ENCODE measurements at places on chromosomes 2 and 18.
A peak's percentile ranks its signal among the peaks of the same experiment; 100 is the strongest.

DNA sequence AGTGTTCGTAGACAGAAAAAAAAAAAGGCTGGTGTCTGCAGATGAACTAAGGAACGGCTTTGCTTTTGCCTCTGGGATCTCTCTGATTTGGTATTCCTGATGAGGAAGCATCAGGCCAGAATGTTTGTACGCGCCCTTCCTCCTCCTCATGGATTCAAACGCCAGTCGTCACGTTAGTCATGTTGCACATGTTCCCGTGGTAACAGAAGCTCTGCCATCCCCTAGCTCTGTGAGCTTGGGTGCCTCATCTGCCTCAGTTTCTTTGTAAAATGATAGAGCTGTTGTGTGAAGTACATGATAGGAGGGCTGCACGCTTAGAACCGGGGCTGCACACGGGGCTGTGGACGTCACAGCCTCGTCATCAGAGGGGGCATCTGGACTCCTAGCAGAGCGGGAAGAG is 47.0 kb downstream of the TSHZ1 start:
- no peak for DNase-seq

GRCh38 chr2:154226931-154227330 is 355.2 kb downstream of the GALNT13 start:
- DNase-seq = no peak

GRCh38 chr2:154686162-154686561 is 12.3 kb upstream of the KCNJ3 start:
- DNase-seq = peak; percentile 50

- no peak for DNase-seq
Observed at GRCh38 chr2:20540587-20541293, 93.9 kb downstream of the RHOB start.

- DNase-seq = no peak
Observed at GRCh38 chr2:189008555-189009262, 34.5 kb downstream of the COL3A1 start.

- DNase-seq = peak; percentile 28
Observed at GRCh38 chr2:105950521-105951383, 206.0 kb downstream of the NCK2 start.

GRCh38 chr18:54515149-54515548 is 75.9 kb upstream of the DYNAP start:
- DNase-seq = no peak

GRCh38 chr2:55761526-55761925 is 67.9 kb upstream of the PNPT1 start:
- DNase-seq = no peak

DNA sequence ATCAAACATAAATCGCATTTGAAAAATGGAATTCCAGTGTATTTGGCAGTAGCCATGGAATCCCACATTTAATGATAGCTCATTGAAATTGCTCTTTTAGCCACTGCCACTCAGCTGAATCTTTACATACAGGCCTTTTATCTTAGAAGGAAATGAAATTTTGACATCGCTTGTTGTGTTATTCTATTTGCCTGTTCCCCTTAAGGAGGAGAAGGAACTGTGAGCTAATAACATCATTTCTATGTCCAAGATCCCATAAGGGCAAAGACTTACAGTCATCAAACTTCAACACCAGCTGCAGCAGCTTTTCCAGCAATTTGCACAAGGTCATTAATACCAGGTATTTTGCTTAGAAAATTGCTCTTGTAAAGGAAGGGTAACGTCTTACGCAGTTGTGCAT is 6.0 kb upstream of the PDCL3 start:
- DNase-seq = no peak

DNA sequence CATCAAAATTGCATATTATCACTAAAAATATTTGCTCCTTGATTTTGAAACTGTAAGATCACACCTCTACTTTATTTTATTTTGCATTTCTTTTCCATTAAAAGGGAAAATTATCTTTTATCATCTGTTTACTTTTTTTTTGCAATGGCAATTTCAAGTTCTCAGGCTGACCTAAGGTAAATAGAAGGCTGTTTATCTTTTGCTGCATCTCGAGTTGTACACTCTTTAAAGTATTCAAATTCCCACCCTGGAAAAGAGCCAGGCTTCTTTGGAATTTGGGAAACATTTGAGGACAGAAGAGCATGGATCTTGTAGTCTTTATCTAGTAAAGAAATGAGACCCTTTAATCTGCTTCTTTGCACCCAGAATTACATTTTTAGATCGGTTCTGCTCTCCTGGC is 645.7 kb downstream of the SLC4A3 start:
- no peak for DNase-seq

GRCh38 chr2:32915694-32916093 is 31.1 kb upstream of the LTBP1 start:
- DNase-seq = no peak

DNA sequence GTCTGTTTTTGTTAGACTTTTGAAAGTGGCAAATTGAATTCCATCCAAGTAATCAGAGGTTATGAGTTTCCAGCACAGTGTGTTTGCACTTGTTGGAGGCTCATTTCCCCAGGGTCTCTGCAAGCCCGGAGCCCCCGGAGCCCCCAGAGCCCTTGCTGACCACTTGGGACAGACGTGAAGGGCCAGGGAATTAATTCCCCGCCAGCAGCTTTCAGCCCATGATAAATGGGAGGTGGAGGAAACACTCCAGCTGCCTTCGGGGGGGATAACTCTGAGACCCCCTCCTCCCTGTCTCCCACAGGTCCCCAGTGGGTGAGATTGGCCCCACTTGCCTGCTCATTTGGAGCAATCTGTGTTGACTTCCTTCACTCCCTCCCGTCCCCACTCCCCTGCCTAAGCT is 79.2 kb downstream of the KLHL29 start:
- no peak for DNase-seq

DNA sequence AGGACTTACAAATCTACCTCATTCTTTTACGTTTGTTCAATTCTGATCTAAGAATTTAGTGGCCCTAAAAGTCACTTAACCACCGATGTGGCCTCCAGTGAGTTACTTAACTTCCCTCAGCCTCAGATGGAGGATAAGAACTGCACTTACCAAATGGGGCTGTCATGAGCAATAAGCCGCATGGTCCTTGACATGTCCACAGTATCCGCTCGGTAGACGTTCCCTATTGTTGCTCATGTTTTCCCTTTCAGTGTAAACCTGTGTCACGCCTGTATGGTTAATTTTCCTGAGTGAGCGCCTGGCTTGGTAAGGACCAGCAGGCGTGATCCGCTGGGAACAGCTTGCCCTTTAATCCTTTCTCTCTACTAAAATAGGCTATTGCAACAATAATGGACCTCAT is 20.3 kb downstream of the SEC11C start:
- DNase-seq = no peak

DNA sequence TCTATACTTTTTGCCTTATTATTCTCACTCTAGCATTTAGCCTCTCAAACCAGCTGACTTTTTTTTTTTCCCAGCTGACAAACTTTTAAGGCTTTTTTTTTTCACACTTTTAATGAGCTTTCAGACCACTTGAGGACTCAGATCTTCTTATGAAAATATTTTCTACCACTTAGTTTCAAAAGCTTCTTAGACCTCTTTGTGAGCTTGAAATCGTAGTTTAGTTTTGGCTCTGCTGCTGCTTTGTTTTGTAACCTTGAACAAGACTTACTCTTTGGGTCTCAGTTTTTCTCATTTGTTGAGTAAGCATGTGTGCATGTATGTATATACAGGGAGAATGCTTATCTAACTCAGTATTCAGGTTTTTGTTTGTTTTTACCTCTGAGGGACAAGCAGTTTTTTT is 3.5 kb downstream of the NBEAL1 start:
- peak; percentile 47 for DNase-seq

DNA sequence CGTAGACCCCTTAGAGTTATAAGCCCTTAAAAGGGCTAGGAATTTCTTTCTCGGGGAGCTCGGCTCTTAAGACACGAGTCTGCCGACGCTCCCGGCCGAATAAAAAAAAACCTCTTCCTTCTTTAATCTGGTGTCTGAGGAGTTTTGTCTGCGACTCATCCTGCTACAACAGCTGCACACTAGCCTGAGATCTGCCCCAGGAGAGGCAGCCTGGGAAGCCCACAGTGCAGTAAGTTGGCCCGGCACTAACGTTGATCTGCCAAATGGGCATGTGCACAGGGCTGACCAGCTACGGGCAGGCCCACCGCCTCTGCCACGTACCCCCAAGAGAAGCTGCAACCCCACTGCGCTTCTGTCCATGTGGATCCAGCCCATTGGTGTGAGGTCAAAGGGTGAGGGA is 8.4 kb upstream of the LIMS2 start:
- DNase-seq = no peak

GRCh38 chr2:112583497-112584133 is 794 bp upstream of the CHCHD5 start:
- peak; percentile 74 for DNase-seq

DNA sequence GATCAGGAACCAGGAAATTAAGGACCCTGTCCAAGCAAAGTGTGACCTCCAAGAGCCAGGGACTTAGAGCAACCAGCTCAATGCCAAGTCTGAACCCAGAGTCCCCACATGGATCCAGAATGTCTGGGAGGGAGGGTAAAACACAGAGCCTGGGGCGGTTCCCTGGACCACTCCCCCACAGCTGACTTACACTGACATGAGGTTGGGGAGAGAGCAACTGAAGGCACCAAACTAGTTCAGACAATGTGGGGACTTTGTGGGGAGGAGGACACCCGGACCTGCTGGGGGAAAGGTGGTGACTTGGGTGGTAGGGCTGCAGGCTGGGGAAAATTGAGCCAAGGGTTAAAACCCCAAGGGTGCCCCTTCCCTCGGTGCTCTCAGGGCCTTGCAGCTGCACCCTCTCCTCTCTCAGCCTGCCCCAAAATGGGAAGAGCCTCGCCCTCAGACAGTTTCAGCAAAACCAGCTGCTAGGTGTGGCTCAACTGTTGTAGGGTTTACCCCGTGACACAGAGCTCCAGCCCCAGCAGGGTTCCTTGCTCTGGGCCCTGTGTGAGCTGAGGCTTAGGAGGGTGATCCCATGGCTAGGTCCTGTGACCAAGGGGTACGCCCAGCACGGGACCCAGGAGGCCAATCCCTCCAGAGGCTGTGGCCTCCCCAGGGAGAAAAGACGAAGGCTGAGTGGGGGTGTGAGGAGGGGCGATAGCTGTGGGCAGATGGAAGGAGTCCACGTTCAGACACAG is 28.6 kb downstream of the MARCO start:
- no peak for DNase-seq

GRCh38 chr2:174631009-174631981 is 33.7 kb upstream of the WIPF1 start:
- no peak for DNase-seq

- DNase-seq = no peak
Observed at GRCh38 chr2:112623913-112624777, 21.6 kb upstream of the SLC20A1 start.

- no peak for DNase-seq
Observed at GRCh38 chr2:150595803-150596470, 108.5 kb upstream of the RND3 start.

DNA sequence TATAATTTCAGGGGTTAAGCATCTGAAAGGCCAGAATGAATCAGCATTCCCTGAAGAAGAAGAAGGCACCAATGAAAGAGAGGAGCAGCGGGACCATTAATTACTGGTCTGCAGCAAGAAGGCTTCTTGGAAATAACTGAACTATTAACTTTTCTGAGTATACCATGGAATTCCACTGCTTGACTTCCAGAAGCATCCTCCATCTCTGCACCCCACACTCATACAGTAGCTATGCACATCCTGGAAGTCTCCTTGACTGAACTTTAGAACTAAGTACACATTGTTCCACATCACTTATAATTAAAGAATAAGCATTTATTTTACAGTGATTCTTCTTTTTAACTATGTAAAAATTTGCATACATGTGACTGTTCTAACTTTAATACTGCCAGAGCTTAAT is 131.5 kb downstream of the PPP1R1C start:
- no peak for DNase-seq

GRCh38 chr2:226131299-226131784 is 668.3 kb downstream of the IRS1 start:
- no peak for DNase-seq

DNA sequence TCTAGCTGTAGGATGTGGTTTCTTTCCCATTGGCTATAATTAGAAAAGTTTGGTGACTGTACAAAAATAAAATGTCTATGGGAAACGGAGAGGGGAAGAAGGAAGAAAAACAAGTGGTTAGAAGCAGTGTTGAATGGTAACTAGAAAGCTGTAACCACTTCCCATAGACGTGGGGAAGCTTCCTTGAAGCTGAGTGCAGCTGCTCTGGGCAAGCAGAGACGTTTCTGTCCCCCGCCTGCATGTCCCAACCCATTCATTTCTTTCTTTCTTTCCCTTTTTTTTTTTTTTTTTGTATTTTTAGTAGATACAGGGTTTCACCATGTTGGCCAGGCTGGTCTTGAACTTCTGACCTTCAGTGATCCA is 367.8 kb upstream of the HS6ST1 start:
- DNase-seq = no peak

DNA sequence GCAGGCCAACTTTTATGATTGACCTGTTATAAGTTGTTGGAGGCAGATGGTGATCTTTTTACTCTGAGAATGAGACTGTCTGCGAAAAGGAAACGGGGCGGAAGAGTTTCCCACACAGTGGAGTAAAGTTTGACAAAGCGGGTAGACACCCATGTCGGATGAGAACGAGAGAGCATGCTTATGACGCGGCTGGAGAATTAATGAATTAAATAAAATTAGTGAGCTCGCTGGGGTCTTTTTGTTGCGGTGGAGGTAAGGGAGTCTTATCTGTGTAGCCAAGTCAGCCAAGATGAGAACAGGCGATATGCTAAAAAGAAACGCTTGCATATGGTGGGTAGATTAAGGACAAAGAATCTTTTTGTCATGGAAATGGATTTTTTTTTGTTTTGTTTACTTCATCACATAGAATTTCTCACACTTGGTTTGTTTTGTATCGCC is 1.8 kb downstream of the SALL3 start:
- DNase-seq = no peak

GRCh38 chr18:11504962-11505361 is 104.4 kb upstream of the SLC35G4 start:
- DNase-seq = no peak

GRCh38 chr18:32019251-32019948 is 775 bp downstream of the RNF125 start:
- DNase-seq = peak; percentile 51

DNA sequence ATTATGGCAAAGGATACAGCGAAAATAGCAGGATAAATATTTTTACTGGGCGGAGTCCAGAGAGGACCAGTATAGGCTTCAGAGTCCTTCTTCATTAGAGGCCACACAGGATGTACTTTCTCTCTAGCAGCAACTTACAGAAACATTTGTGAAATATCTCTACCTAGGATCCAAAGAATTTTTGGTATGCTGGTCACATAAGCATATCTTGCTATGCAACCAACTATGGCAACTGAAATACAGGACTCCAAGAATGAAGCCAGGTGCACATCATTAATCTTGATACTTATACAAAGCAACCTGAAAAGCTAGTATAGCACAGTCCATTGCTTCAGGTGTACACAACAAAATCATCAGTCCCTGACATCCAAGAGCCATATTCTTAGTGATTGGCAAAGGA is 59.1 kb upstream of the NABP1 start:
- DNase-seq = no peak

GRCh38 chr2:128301021-128301420 is 17.6 kb downstream of the HS6ST1 start:
- DNase-seq = no peak

All from OCI-M1 (cell line).